ENCODE measurements at places on chromosomes 13 and 19.

GRCh38 chr13:49693191-49693733 is 2.0 kb upstream of the EBPL start:
- no peak for DNase-seq

DNA sequence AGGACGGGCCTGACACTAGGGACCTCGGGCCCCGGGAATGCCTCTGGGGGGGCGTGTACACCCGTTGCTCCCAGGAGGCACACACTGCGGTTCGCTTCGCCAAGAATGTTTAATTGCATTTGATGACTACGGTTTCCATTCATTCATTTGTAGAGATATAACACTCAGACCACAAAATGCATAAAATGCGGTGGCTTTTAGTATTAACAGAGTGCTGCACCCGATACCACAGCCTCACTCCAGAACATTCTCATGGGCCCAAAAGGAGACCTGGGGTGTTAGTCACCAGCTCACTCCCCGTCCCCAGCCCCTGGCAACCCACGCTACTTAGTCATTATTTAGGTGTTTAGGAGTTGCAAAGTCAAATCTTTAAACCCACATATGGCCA is 21.8 kb downstream of the HCN2 start:
- DNase-seq = no peak

- no peak for DNase-seq
Measured at GRCh38 chr19:46994141-46994686, 25.4 kb upstream of the NPAS1 start.

DNA sequence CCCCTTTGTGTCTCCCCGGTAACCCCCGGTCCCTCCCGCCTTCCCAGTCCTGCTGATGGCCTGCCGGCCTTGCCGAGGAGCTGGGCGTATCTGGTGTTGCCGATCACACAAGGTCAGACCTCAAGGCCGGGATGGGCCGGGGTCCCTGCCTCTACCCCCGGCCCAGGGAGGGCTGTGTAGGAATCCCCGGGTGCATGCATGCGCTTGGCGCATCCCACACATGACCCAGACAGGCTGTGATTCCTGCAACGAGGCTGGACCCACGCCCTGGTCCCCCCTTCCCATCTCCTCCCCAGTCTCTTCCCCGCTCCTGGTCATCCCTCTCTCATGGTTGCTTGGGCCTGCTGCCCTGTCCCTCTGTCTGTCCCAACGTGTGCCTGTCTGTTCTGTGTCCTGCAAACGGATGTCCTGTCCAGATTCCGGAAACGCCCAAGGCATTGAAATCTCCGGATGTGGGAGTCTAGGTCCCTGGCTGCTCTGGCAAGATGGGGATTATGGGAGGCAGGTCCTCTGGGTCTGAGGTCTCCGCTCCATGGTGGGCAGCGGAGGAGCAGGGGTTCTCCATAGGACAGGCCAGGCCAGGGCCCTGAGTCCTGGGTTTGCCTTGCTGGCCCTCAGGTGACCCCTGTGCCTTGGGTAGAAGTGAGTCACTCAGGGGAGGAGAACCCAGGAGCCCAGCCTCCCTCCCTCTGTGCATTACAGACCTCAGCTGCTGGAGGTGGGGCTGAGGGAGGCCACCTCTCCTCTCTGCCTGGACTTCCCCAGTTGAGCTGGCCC is 1.6 kb downstream of the PKN1 start:
- DNase-seq = no peak

DNA sequence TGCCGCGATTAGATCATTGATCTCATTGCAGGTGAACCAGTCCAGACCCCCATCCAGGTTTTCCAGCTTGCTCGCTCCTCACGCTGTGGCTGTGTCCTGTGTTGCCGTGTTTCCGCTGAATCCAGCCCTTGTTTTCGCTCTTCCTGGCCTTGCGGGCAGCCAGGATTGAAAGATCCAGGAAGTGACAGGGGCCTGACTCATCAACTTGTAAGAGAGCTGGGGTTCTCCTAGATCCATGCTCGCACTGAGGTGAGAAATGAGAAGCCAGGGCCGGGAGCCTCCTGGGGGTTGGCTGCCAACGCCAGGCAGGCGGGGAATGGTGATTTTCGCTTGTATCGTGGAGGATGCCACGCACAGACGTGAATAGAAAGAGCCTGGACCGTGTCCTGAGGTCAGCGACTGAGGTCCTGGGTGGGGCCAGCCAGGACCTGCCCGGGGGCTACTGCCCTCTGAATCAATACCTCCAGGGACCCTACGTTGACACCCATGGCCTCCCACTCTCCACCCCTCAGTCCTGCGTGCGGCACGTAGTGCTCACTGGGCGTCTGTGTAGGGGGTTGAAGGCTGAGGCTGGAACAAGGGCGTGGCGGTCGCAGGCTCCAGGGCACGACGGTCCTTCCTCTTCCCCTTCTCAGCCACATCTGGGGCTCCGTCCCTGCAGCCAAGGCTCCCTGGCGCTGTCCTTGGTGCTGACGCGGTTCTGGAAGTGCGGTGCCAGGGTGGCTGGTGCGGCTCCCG is 7.3 kb upstream of the PTPRH start:
- DNase-seq = peak; percentile 95

- no peak for DNase-seq
Measured at GRCh38 chr19:29404015-29404414, 121.8 kb upstream of the VSTM2B start.

DNA sequence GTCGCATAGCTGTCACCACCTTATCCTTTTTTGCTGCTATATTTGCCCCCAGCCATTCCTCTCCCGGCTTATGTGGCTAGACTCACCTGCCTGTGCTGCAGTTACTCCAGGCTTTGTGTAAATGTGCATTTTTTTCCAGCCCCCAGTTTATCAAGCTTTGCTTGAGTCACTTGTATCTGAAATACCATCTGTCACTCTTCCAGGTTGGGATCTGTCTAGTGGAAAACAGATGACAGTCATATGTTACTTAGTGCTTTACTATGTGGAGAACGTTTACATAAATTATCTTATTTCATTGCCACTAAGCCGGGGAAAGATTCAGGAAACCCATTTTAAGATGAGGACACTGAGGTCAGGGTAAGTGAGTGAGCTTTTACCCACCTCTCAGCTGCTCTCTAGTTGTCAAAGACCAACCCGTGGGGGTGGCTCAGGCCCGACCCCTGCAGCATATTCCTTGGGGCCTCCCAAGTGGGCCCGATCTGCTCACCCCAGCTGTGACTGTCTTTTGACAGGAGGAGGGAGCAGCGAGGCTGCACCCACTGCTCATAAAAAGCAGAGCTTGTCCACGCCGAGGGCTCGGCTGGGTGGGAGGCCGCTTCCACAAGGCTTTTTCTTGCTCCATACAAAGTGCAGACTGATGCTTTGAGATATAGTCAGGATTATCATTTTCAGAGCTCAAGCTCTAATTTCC is 7.2 kb downstream of the GJB2 start:
- DNase-seq = no peak

GRCh38 chr13:99429670-99430069 is 71.6 kb upstream of the TM9SF2 start:
- DNase-seq = no peak

DNA sequence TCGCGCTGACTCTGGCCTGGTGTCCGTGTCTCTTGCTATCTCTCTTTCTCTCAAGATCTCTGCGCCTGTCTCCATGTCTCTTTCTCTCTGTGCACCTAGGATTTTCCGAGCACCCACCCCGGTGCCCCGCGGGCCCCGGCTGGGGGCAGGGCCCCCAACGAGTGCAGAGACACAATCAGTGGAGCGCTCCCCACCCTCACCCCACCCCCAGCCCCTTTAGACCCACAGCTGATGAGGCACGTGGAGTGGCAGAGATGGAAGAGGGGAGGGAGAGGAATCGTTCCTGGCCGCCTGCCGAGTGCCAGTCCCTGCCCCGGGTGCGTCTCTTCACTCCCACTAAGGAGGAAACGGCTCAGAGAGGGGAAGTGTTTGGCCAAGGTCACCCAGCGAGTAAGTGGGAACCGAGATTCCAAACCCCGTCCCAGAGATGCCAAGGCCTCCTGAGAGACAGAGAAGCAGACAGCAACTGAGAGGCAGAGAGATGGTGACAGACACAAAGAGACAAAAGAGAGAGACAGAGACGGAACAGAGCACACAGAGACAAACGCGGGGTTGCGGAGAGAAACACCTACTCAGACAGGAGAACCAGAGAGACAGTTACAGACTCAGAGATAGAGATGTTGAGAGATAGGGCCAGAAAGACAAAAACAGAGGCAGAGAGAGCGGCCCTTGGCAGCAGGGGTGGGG is 626 bp upstream of the BCL3 start:
- no peak for DNase-seq

- DNase-seq = no peak
Measured at GRCh38 chr13:100602493-100603111, 14.0 kb upstream of the GGACT start.

DNA sequence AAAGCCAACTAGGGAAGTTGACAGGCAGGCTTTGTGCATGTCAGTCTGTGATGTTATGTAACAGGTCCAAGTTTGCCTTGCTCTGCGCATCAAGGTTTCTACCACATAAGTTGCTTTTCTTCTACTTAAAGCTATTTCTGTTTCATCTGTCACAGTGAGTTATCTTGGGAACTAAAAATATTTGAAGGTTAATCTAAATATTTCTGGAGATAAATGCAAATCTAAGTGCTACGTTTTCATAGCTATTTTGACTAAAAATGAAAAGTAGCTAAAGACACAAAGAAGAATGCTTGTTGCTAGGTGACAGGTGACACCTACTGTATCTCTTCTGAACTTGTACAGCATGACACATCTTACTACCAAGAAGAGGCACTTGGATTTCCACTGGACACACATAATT is 135.6 kb downstream of the KLF12 start:
- no peak for DNase-seq

DNA sequence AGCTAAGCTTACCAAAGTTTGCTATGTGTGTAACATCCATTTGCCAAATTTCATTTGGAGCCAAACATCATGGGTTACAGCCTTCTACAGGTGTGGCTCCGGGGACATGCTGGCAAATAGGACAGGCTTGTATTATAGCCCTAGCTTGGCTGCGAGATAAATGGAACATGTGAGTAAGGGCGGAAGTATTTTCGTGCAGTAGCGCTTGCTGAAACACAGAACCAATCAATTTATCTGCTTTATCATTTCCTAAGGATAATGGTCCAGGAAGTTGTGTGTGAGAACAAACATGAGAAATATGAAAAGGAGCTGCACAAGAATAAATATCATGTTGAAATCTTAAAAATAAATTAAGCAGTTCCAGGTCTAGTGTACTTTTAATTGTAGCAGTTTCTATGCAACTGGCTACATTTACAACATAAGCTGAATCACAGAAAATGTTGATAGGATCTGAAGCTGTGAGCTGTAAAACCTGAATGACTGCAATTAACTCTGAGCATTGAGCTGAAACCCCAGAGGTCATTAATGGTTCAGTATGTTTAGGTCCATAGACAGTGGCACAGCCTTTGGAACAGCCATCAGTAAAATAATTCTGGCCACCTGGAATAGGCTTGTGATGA is 22.2 kb upstream of the ZNF100 start:
- no peak for DNase-seq

GRCh38 chr13:108084840-108085239 is 130.5 kb downstream of the LIG4 start:
- DNase-seq = no peak

- peak; percentile 7 for DNase-seq
Measured at GRCh38 chr19:3852614-3853254, 16.1 kb downstream of the ZFR2 start.

GRCh38 chr19:56101746-56102535 is 19.2 kb downstream of the ZNF787 start:
- no peak for DNase-seq

GRCh38 chr19:20035935-20036334 is 3.4 kb downstream of the ZNF682 start:
- DNase-seq = no peak

DNA sequence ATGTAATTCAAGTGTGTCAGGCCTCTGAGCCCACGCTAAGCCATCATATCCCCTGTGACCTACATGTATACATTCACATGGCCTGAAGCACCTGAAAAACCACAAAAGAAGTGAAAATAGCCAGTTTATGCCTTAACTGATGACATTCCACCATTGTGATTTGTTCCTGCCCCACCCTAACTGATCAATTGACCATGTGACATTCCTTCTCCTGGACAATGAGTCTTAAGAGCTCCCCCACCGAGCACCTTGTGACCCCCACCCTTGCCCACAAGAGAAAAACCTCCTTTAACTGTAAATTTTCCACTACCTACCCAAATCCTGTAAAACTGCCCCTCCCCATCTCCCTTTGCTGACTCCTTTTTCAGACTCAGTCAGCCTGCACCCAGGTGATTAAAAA is 52.1 kb upstream of the ARHGEF7 start:
- no peak for DNase-seq

DNA sequence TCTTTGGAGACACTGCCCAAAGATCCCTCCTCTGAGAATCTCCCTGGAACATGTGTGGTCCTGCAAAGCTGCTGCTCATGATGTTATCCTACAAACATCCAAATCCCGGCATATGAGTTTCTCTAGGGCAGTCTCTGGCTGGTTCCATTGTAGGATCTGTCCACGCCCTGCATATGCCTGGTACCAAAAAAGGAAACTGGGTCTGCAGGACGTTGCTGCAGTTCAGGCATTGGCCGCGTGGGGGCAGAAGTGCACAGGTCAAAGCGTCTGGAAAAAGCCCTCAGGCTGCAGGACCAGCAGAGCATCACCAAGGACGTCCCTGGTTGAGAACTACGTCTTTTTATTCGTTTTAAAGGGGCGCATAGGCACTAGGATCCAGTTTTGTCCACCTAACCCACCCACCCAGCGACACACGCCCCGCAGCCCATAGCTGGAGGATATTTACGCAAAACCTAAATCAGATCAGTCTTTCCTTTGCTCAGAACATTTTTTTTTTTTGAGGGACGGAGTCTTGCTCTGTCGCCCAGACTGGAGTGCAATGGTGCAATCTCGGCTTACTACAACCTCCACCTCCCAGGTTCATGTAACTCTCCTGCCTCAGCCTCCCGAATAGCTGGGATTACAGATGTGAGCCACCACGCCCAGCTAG is 12.9 kb upstream of the ZNF564 start:
- peak; percentile 79 for DNase-seq

- no peak for DNase-seq
Measured at GRCh38 chr19:16897856-16898161, 9.0 kb downstream of the F2RL3 start.

DNA sequence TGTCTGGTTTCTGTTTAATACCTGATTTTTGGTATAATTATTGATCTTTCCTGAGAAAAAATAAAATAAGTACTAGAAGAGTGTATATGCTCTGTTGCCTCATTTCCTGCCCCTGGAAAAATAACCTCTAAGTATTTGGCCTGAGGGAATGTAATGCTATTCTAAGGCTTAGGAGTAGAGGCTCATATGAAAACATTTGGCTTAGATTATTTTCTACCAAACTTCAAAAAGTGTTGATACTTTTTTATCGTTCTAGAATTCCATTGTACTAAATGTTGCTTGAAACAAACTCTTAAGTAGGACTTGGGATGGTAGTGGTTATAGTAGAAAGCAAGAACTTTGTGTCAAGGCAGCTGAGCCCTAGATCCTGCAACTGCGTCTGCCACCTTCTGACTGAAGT is 57.8 kb downstream of the COG3 start:
- peak; percentile 30 for DNase-seq

DNA sequence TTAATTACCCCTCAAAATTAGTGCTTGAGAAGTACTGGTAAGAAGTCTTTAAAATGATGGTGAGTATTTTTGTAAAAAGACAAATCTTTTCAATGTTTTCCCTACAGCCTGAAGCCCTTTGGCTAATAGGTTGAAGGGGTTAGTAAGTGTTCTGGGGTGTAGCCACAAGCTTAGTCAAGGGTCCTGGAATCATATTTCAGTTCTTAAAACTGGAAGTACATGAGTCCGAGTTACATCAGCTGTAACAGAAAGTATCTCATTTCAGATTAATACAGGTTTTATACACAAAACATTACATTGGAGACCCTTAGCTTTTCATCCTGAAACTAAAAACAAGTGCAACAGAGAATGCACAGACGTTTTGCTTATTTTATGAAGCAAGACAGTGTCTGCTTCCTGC is 52.7 kb upstream of the TEX29 start:
- no peak for DNase-seq

- DNase-seq = no peak
Measured at GRCh38 chr19:3380829-3381228, 14.4 kb downstream of the NFIC start.
